GM03348 (cell line): ENCODE measurements at places on chromosomes 6 and 20.

- no peak for DNase-seq
Measured at GRCh38 chr6:89711801-89712200, 73.3 kb upstream of the LYRM2 start.

- peak; percentile 24 for DNase-seq
Measured at GRCh38 chr20:54014293-54014926, 56.0 kb downstream of the BCAS1 start.

DNA sequence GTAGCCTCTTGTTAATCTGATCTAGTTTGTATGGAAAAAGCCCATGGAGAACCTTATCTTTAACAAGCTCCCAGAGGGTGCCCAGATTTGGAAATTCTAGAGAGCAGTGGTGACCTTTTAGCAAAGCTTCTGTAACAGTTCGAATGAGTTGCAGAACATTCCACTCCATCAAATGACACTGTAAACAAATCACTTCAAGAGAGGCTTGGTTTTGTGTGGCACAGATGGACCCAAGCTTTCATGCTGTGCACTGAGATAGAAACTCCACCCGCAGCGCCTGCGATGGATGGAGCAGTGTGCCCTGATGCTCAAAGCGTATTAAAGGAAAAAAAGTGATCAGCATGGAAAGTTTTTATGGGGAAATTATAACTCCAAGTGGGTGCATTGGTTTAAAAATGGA is 55.1 kb upstream of the ISM1 start:
- DNase-seq, result no peak

DNA sequence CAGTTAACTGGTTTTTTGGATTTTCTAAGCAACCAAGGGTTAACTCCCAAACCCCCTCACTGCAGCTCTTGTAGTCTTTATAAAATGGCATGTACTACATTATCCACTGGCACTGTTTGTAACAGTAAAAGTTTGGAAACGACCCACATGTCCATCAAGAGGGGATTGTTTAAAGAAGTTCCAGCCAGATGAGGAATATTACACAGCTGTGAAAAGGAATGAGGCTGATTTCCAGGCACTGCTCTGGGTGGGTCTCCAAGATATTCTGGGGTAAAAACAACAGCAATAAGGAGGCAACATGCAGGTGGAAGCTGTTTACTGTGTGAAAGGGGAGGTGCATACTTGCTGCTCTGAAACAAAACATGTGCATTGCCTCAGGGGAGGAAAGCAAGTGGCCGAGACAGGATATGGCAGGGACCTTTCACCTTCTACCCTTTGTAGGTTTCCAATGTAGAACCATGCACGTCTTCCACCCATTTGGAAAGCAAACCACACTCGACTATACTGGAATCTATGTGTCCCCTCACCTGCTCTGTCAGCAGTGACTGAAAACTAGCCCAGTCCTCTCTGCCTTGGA is 51.9 kb downstream of the GRM4 start:
- DNase-seq, result no peak

DNA sequence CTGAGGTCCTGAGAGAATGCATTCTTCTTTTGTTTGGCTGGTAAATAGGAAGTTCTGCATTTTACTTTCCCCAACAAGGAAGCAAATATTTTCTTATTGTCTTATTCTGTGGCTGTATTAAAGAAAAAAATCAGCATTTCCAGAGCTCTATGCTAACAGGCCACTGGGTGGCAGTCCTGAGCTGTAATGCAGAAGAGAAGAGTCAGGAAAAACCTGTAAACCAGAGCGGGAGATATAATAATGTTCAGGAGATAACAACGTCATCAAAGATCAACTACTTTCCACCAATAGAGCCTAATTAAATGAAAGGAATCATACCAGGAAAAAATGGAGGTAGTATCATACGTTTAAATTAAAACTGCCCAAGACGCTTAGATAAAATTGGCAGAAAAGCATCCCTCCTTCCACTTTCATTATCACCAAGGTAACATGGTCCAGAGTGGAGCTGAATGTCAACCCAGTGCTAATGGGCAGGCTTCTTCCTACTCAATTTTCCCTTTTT is 55.6 kb upstream of the CARMIL1 start:
- DNase-seq, result peak; percentile 51

- no peak for DNase-seq
Measured at GRCh38 chr6:13274707-13275434, 53.5 kb downstream of the TBC1D7 start.

DNA sequence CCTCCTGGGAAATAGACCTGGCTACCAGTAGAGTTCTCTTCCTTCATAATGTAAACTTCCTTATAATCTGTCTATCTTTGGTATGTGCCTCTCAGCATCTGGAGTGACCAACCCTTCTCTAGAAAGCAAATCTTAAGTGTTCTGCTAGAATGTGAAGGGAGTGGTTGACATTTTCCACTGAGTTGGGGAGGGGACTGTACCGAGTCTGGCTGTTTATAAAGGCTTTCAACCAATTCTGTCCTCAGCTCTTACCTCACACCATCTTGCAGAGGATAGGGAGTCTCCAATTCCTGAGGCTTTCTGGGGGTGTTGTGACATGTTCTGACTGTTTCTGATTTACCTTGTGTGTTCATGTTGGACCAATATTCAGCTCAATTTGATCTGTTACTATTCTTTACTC is 39.6 kb downstream of the FAM217A start:
- no peak for DNase-seq

DNA sequence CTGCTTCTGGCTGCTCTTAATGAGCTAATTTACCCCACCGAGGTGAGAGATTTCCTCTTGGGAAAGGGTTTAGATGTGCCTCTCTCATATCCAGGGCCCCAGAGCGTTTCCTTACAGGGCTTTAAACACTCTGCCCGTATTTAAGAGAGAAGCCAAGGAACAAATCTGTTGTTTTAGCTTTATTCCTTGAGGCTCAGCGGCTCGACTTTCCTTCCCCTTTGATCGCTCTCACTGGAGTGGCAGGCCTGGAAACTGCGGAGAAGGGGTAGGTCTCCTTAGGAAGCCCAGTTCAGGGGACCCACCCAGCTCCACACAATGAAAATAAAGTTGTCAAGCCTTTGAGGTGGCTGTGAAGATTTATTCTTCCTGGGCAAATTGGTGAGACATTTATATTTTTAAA is 132.0 kb upstream of the JAG1 start:
- DNase-seq, result no peak

- no peak for DNase-seq
Measured at GRCh38 chr6:156474507-156475120, 302.6 kb upstream of the ARID1B start.

DNA sequence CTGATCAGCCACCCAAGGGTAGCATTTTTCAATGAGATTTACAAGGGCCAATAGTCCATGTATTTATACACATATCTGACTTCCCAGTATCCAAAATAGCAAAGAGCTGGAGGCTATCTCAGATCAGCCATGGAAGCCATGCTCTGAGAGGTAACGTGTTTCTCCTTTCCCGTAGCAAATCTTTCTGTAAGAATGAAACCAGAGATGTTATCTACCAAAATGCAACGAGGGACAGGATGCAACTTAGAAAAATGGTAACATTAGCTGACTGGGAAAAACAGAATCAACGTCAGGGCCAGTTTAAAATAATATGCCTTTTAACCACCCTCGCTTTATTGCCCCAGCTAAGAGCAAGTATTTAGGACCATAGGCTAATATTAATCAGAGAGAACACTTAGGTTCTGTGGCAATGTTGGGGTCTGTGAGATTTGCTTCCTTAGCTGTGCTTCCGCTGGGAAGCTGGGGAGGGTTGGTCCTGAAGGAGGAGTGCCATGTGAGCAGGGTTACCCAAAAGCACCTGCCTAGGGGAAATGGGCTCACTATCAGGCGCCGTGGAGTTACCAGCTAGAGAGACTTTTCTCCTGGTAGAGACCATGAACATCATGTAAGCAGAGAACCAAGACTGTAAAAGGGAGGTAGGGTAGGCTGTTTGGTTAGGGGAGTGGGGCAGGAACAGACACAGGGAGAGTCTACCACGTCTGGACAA is 1.2 kb downstream of the ZNF831 start:
- no peak for DNase-seq

DNA sequence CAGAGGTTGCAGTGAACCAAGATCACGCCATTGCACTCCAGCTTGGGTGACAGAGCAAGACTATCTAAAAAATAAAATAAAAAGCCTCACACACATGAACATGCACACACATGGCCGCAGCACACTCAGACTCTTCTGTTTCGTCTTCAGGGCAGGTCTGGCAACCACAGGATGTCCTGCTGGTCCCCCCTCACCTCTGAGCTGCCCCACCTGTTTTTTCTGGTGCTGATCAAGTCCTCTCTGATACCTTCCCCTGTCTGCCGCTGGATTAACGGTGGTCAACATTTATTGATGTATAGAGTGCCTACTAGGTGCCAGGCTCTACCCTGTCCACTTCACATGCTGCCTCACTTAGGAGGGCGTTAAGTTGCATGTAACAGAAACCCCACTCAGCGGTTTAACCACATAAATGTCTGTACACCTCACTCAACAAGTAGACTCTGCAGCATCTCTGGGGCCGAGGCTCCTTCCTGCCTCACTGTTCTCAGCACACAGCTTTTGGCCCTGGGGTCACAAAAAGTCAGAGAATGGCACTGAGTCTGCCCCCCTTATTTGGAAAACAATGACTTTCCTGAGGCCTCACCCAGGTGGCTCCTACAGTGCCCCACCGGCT is 4.5 kb upstream of the AP5S1 start:
- no peak for DNase-seq

DNA sequence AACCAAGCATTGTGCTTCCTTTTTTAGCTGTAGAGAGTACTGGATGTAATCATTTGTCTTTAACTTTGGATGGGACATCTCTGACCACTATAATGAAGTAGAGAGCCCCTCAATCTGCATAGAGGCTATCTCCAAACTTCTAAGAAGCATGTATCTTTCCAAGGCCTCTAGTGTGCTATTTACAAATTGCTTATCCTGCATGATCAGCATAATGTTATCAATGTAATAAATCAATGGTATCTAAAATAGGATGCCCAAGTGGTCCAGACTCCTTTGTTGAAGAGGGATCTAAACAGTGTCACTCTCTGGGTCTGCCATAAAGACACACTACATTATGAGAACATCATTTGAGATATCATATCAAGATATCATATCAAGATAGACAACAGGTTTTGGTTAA is 6.7 kb downstream of the TAAR9 start:
- no peak for DNase-seq

GRCh38 chr20:36465109-36466080 is 75.9 kb upstream of the MYL9 start:
- peak; percentile 85 for DNase-seq

- DNase-seq, result no peak
Measured at GRCh38 chr6:149474108-149474935, 10.5 kb downstream of the ZC3H12D start.

DNA sequence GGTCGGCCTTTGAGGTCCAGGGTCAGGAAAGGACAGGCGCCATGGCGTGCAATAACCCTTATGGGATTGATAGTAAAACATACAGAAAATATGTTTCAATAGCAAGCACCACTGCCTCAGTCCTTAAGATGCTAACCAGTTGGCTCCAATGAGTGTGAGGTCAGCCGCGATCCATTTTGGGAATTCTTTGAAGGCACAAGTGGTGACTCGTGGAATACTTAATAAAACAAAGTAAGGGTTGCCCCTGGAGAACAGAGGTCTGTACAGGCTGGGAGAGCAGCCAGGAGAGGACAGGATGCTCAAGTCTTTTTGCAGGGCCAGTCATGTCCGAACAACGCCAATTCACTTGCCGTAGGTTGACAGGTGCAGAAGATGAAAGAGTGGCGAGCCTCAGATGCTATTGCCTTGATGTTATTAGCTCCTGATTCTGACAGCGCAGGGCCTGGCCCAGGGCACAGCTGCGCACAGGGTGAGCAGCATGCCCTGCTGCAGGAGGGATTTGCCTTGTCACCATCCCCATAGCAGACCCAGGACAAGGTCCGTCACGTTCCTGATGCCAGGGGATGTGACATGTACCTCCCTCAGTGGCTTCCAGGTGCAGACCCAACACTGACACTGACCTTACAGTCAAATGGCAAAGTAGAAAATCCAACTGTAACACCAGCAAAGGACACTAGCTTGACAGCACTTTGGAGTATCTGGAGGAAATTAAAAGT is 21.8 kb downstream of the SYNDIG1 start:
- no peak for DNase-seq

GRCh38 chr6:36249536-36249935 is 20.3 kb upstream of the PNPLA1 start:
- DNase-seq, result no peak

GRCh38 chr6:169263836-169264608 is 10.4 kb upstream of the THBS2 start:
- DNase-seq, result peak; percentile 43

DNA sequence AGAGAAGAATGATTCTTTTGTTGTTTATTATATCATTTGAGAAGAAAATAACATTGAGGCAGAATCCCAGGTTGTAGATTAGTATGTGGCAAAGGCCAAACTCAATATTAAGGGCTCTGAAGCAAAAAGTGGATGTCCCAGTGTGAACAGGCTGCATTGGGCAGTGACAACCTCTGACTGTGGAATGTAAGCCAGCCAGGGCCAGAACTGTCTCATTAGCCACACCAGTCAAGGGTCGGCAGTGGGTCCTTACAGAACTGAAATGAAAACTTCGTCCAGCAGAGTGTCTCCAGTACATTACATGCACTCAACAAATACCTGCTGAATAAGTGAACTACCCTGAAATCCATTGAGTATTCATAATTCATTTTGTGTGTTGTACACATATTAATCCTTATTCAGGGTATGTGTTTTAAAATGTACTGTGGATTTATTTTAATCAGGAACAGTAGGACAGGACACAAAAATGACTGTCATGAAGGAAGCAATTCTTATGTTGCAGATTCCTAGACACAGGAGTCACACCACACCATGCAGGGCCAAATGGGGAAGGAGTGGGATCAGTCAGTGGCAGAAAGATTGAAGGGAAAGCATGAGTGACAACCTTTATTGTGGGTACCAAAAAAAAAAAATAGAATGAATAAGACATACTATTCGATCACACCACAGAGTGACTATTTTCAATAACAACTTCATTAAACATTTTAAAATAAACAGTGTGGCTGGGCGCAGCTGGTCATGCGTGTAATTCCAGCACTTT is 64.9 kb upstream of the UTRN start:
- no peak for DNase-seq

DNA sequence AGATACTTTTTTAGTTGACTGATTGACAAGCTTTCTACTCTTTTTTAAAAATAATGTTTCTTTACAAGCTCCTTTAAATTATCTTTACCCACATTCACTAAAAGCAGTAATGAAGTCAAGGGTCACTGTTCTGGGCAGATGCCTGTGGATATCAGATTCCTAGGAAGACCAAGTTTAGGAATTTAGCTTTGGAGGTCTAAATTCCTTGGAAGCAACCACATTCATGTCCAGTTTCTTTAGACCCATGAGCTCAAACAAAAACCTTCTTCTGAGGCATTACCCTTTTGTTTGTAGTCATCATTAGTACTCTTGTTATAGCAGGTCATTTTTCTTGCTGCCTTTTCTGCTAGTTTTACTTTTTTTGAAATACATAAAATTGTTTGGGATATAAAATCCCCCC is 462.9 kb upstream of the JAG1 start:
- no peak for DNase-seq
